Pancreas (tissue), 10 donors: ENCODE measurements at places on chromosomes 5 and 9. TPM values are rescaled to one million over a fixed set of nuclear protein-coding genes. Genes with fewer than 3 reads are reported as not detected.

DNA sequence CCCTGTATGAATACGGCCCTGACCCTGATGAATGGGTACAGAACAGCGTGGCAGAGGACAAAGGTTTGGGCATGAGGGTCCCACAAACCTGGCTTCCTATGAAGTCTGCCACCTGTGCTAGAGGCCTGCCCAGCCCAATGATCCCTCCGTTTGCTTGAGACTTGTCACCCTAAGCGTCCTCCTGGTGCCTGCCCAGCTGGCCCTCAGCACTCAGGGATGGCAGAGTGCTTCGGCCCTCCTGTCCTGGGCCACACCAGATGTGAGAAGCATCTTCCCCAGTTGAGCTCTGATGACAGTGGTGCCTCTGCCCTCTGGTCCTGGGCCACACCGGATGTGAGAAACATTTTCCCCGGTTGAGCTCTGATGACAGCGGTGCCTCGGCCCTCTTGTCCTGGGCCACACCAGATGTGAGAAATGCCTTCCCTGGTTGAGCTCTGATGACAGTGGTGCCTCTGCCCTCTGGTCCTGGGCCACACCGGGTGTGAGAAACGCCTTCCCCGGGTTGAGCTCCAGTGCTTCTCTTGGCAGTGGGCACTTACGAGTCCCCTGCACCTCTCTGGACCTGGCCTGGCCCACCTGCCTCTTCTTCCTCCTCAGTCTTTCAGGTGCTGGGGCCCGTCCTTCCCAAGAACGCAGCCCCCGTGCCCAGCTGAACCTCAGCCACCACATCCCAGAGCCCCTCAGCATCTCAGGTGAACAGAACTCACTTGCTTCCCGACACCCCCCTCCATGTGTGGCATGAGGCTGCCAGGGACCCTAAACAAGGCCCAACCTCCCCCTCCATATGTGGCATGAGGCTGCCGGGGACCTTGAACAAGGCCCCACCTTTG lies 253.1 kb upstream of the IRX1 start:
- no peaks in the 10 kb centered on the region for H3K4me1 ChIP-seq
- no peak overlapping the region for H3K4me3 ChIP-seq
- no peak overlapping the region for H3K27ac ChIP-seq
- no peaks in the 10 kb centered on the region for H3K36me3 ChIP-seq

- H3K27me3 ChIP-seq: no peaks in the 10 kb centered on the region
- no peak overlapping the region for H3K27ac ChIP-seq
- H3K36me3 ChIP-seq: no peaks in the 10 kb centered on the region
- DNase-seq: no peak
- H3K4me1 ChIP-seq: no peaks in the 10 kb centered on the region
- no peak overlapping the region for H3K4me3 ChIP-seq
These were observed 588.6 kb upstream of the GRAMD2B start for GRCh38 chr5:125834438-125835115.

Gene PCDHA12
- 1.5 TPM for total RNA-seq

- no peaks in the 10 kb centered on the region for H3K4me1 ChIP-seq
These were observed 223.4 kb downstream of the PLK2 start for GRCh38 chr5:58236498-58236897.

Gene ANKRD31
- 0.28 TPM for total RNA-seq

DNA sequence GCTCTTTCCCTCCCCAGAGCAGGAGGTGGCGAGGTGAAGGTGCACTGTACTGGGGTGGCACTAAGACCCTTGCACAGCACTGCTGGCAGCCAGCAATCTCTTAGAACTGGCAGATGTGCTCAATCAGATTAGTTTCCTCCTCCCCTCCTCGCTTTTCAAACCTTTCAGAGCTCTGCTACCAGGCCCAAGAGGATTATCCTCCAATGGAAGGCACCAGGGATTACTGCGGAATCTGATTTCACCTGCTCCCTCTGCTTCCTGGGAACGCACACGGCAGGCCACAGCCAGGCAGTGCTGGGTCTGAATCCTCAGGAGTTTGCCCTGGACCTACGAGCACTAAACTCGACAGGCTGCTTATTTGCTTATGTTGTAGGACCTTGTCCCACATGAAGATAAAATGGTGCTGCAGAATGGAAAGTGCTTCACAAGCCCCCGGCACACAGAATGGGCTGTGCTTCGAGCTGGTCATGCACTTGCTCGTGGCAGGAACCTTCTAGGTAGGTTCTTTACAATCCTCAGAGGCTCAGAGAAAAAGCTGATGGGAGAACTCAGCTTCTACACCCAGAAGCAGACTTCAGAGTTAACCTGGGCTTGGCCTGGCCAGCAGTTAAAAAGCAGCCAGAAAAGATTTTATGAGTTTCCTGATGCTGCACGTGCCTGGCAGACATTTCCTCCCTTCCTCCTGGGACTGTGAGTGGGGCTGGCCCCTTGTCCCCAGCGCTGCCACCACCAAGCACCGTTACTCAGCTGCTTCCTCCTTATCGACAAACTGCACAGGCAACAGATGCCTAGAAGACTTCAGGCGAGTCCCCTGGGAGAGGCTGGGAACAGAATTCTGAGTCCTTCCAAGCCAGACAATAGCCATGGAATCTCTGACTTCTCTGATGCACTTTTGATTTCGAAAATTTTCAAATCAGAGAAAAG lies 33.1 kb downstream of the FABP6 start:
- H3K4me3 ChIP-seq: no peak overlapping the region
- H3K36me3 ChIP-seq: no peaks in the 10 kb centered on the region
- no peak for DNase-seq
- no peaks in the 10 kb centered on the region for H3K27me3 ChIP-seq
- H3K4me1 ChIP-seq: no peaks in the 10 kb centered on the region

DNA sequence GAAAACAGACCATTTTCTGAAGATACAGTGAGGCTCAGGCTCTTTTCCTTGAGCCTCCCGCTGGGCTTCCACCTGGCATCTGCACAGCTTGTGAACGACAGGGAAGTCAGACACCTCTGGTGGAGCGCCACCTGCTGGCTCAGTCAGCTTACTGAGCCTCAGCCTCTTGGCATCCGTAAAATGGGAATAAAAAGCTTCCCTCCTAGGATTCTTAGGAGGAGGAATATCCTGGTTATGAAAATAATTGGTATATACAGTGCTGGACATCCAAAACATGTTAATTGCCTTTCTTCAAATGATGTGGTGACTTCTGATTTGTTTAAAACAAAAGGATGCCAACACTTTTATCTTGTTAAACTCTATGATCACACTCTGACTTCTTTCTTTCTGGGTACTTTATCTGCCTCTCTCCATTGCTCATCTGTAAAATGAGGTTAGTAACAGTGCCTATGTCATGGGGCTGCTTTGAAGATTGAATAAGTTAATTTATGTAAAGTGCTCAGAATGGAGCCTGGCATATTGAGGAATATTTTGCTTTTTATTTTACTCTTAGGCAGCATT lies 67.5 kb downstream of the MAMDC2 start:
- H3K36me3 ChIP-seq: no peaks in the 10 kb centered on the region
- peak; percentile 95 for DNase-seq
- H3K4me1 ChIP-seq: no peaks in the 10 kb centered on the region
- no peaks in the 10 kb centered on the region for H3K27me3 ChIP-seq
- H3K4me3 ChIP-seq: no peak overlapping the region

GRCh38 chr5:132830436-132831094 lies at the start of gene SHROOM1:
Gene SHROOM1, minus strand, starts transcription at chr5:132830647. Its CDS starts 4,507 bp downstream, at chr5:132826140.
- no peaks in the 10 kb centered on the region for H3K27me3 ChIP-seq
- DNase-seq: peak; percentile 78
- peak within 1 kb of the TSS; percentile 88 for H3K4me3 ChIP-seq
- H3K27ac ChIP-seq: peak within 1 kb of the TSS; percentile 87

Gene ATOSB
- total RNA-seq: 4.7 TPM

Gene SGTB
- total RNA-seq: 1.9 TPM

- no peaks in the 10 kb centered on the region for H3K36me3 ChIP-seq
- H3K4me3 ChIP-seq: no peak overlapping the region
- peak; percentile 68 for DNase-seq
These were observed 174.9 kb downstream of the ROR2 start for GRCh38 chr9:91775011-91775707.

DNA sequence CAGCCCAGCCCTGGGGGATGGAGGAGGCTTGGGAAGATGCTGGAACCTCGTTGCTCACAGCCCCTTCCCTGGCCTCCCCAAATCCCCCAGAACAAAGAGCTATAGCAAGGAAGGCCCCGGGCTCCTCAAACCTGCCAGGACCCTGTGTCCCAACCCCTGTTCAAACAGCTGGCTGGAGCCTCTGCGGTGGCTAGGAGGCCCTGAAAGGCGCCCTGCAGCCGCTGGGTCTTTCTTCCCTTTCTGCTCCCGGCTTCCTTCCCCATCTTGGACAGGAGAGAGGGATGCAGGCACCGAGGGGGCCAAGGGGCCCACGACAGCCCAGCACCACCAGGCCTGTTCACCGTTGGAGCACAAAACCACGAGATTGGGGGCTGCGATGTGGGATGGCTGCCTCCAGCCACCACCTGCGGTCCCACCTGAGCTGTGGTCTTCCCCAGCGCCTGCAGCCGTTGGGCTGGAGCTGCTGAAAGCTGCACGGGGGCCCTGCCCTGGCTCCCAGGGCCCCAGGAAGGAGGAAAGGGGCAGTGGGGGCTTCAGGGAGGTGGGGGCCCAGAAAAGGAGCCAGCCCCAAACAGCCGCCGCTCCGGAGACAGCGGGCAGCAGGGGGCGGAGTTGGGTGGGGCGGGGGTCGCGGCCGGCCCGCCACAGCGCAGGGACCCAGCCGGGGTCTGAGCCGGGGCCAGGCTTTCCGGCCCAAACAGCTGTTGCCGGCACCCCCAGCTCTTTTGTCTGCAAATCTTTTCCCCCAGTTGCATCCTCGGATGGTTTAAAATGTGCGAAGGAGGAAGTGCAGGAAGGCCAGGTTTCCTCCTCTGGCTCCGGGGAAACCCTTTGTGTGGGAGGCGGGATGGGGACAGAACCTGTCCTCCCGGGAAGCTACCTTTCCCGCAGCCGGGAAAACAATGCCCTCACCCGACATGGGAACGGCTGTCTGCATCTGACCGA lies 16.1 kb downstream of the NOTCH1 start:
- no peak overlapping the region for H3K4me3 ChIP-seq
- H3K27me3 ChIP-seq: no peaks in the 10 kb centered on the region
- DNase-seq: no peak
- H3K27ac ChIP-seq: no peak overlapping the region
- peaks cover 5% of the 10 kb centered on the region for H3K4me1 ChIP-seq

Gene TMEM252
- not detected for total RNA-seq

- H3K4me3 ChIP-seq: no peak overlapping the region
- no peak for DNase-seq
- H3K36me3 ChIP-seq: no peaks in the 10 kb centered on the region
- no peaks in the 10 kb centered on the region for H3K27me3 ChIP-seq
- no peak overlapping the region for H3K27ac ChIP-seq
These were observed 25.6 kb downstream of the C9orf50 start for GRCh38 chr9:129595311-129595741.

DNA sequence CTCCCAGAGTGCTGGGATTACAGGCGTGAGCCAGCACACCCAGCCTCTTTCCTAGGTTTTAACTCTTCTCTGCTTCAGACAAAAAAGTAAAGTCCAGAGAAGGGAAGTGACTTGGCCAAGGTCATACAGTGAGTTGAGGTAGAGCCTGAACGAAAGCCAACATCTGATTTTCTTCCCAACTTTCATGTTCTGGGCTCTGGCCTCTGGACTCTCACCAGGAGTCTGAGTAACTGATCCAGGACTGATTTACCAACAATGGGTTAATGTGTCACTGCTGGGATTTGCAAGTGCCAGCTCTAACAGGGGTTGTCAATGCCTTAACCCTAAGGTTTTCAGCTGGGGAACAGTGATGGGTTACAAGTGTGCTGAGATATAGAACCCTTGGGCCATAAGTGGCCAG lies 32.2 kb upstream of the LARP1 start:
- no peaks in the 10 kb centered on the region for H3K4me1 ChIP-seq
- no peaks in the 10 kb centered on the region for H3K27me3 ChIP-seq
- no peak overlapping the region for H3K27ac ChIP-seq
- DNase-seq: no peak
- H3K36me3 ChIP-seq: no peaks in the 10 kb centered on the region

Gene IRX1
- 0.56 TPM for total RNA-seq

DNA sequence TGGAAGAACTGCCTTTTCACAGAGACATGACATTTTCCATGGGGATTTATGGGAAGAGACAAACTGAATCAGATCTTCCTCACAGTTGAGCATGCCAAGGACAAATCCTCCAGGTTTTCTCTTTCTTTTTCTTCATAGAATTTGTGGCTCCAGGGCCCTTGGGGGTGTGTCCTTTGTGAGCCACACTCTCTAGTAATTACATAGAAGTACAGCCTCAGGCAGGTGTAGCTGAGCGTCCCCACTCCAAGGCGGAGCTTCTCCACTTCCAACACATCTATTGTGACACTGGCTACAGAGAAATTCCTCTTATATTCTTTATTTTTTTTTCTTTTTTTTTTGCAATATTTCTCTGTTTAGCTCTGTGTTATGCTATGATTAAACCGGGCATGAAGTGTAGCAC lies 420.5 kb upstream of the CD180 start:
- H3K27me3 ChIP-seq: no peaks in the 10 kb centered on the region
- H3K27ac ChIP-seq: no peak overlapping the region
- DNase-seq: no peak
- H3K4me1 ChIP-seq: no peaks in the 10 kb centered on the region
- H3K4me3 ChIP-seq: no peak overlapping the region

Gene LIX1
- not detected for total RNA-seq

DNA sequence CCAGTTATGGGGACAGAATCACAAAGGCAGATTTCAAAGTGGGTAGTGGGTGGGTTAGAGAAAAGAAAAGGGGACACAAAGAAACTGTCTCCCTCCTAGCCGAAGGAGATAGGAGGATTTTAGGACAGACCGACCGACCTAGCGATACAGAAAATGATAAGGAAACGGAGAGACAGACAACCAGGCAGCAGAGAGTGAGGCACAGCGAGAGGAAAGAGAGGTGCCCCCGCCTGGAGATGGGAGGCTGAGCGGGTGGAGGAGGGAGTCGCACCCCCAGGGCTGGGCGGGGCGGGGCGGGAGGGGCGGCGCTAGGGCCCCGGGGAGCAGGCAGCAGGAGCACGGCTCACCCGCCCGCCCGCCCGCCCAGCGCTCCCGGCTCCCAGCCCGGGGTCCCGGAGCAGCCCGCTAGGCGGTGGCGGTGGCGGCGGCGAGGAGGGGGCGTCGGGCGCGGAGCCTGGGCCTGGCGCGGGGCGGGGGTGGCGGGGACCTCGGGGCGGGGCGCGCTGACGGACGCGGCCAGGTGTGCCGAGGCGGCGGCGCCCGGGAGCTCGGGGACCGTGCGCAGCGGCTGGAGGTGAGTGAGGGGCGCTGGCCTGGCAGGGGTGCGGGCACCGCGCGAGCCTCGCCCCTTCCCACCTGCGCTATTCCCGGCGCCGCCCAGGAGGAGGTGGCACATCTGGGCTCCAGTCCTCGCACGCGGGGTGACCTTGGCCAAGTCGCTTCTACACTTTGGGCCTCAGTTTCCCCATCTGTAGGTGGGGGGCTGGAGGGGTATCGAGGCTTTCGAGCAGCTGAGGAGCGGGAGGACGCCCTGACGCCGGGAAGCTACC lies 15.9 kb upstream of the SYNPO start:
- peak overlapping the region; percentile 63 for H3K27ac ChIP-seq
- peak overlapping the region; percentile 52 for H3K4me3 ChIP-seq
- H3K36me3 ChIP-seq: no peaks in the 10 kb centered on the region
- no peaks in the 10 kb centered on the region for H3K27me3 ChIP-seq

Gene PRRT1B
- 2.4 TPM for total RNA-seq

GRCh38 chr9:121026768-121027167 lies 23.3 kb downstream of the C5 start:
- H3K27ac ChIP-seq: no peak overlapping the region
- no peaks in the 10 kb centered on the region for H3K27me3 ChIP-seq
- H3K4me1 ChIP-seq: no peaks in the 10 kb centered on the region
- DNase-seq: no peak
